ENCODE measurements at places on chromosomes 12 and 14.

DNA sequence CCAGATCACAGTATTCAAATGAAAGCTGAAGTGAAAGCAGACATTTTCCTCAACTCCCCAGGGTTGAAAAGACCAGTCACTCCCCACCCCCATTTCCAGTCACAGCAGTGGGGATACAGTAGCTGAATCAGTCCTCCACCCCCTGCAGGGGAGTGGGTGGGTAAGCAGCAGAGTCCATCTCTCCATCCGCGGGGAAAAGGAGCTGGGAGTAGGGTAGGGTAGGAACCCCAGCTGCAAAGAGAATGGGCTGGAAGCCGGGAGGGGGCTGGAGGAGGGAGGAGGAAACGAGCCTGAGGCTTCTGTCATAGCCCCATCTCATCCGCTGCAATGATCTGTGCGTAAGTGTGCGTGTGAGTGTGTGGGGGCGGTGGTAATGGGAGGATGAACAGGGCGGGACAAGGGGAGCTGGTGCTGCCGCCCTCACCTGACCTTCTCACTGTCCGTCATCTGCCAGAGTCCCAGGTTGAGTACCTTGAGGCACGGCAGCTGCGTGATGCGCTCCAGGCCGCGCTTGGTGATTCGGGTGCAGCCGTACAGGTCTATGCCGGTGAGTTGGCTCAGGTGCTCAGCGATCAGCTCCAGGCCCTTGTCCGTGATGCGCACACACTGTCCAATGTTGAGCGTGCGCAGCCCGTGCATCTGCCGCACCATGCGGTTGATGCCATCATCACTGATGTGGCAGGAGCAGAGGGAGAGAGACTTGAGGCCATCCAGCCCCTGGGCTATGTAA, 1.8 kb downstream of the FBXL14 start:
- peak; percentile 73 for DNase-seq

DNA sequence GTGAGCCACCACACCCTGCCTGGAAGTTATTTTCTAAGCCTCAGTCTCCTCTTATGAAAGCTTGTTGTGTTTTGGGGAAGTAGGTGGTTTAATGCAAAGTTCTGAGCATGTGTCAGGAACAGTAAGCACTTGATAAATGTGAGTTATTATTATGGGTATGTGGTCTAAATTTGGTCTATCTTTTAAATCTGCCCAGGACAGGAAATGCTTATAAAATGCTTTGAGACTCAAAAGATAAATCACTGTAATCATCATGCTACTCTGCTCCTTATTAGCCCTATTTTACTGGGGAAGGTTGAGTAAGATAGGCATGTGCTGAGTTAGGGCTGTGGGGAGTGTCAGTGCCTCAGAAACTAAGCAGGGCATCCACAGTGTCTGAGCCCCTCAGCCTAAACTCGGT, 13.1 kb upstream of the SRSF5 start:
- no peak for DNase-seq

GRCh38 chr14:90732718-90733117, 83.5 kb downstream of the TTC7B start:
- no peak for DNase-seq

- no peak for DNase-seq
Observed at GRCh38 chr12:68912916-68913315, 20.1 kb downstream of the CPM start.

DNA sequence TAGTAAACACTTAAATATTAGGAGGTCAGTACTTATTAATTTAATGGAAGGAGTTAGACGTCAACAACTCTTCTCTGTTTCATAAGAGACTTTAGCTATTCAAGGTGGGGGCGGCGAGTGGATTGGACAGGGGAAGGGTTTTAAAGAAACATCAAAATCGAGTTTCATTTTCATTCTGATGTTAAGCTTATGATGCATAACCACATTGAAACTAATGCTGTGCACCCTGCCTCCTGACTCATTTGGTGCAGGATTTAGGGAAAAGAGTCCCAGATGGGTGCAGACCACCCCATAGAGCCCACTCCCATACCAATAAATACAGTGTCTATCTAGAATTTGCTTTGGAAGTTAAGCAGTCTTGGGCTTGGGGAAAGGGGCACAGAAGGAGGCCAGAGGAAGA, 7.4 kb downstream of the ZBTB39 start:
- no peak for DNase-seq

GRCh38 chr12:6959058-6959804, 8.1 kb downstream of the PTPN6 start:
- no peak for DNase-seq

DNA sequence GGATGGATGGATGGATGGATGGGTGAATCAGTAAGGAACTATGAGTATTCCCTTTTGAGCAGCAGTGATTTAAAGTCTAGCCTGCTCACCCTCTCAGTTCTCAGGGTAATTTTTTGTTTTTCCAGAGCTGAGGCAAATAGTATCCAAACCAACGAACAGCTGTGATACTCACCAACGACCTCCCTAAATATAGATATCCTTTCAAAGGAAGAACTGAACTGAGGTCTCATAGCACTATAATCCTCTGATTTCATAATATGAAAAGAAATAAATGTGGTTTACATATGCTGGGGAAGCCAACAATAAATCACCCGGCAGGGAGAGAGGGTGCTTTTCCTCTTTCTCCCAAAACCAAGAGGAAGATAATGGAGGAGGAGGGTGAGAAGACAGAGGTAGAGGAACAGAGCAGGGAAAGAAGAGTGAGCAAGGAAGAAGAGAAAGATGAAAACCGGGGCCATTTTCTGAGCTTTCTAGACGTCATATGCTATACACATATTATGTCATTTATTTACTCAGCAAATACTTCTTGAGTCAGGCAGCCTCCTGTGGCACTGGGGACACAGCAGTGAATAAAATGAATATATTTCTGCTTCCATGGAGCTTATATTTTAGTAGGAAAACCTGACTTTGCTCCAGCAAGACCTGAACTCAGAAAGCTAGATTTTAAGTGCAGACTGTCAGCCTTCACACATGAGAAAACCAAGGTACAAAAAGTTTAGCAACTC, 710.7 kb upstream of the TBX3 start:
- no peak for DNase-seq

GRCh38 chr14:105067140-105067968, 2.1 kb upstream of the GPR132 start:
- no peak for DNase-seq

GRCh38 chr14:84181072-84181471, 1348.9 kb upstream of the FLRT2 start:
- DNase-seq: no peak

All from putamen (tissue), 1 donor.